ENCODE measurements at places on chromosomes 12 and 14. TPM values are rescaled to one million over a fixed set of nuclear protein-coding genes. Genes with fewer than 3 reads are reported as not detected.

TAS2R14 gene
- 8.5 TPM for total RNA-seq

B4GALNT3 gene
- total RNA-seq: 3.8 TPM

OR4E2 gene
- total RNA-seq: not detected

RNU6-8 gene
- not detected for total RNA-seq

MNAT1 gene
- total RNA-seq: 4.4 TPM

CLEC1A gene
- total RNA-seq: 5.3 TPM

MIPOL1 gene
- total RNA-seq: 35.3 TPM

BRF1 gene
- 59.4 TPM for total RNA-seq

RNASE7 gene
- not detected for total RNA-seq

KRT83 gene
- total RNA-seq: not detected

MMP14 gene
- total RNA-seq: 137 TPM

MYF5 gene
- not detected for total RNA-seq

CCNB1IP1 gene
- 61.6 TPM for total RNA-seq

CDC42BPB gene
- total RNA-seq: 97.9 TPM

KRT82 gene
- not detected for total RNA-seq

DUSP16 gene
- 46.0 TPM for total RNA-seq

DNA sequence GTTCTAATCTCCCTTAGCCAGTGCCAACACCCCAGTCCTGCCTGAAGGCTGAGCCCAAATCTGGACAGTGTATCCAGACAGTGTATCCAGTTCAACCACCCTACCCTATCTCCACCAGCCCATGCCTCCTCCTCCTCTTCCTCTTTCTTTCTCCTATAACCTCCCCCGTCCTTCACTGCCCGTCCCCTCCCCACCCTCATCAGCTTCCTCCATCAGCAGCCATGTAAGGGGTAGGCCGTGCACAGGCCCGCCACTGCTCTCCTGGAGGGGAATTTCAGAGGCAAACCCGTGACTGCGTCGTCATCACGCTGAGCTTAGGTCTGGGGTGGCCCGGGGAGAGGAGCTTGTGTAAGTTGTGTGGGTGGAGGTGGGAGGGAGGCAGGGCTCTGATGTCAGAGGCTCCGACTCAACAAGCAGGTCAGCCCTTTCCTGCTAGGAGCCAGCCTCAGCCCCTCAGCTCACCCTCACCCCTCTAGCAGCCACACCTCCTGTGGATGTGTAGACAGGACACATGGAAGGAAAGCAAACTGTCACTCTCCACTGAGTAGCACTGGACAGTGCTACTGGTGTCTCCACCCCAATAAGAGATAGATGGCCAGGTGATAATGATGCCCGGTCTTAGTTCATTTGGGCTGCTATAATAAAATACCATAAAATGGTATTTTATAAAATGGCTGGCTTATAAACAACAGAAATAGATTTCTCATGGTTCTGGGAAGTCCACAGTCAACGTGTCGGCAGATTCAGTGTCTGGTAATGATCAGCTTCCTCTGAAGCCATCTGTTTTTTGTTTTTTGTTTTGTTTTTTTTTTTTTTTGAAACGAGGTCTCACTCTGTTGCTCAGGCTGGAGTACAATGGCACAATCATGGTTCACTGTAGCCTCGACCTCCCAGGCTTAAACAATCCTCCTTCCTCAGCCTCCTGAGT is 50.5 kb downstream of the IRF2BPL start:
- DNase-seq: peak; percentile 83

DNA sequence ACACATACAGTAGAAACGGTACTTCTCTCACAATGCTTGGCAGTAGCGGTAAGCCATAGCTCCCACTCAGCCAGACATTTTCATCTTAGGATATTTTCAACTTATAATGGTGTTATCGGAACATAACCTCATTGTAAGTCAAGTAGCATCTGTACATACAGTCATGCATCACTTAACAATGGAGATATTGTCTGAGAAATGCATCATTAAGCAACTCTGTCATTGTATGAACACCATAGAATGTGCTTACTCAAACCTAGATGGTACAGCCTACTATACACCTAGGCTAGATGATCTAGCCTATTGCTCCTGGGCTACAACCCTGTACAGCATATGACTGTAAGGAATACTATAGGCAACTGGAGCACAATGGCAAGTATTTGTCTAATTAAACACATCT is 40.8 kb downstream of the RPS6KA5 start:
- no peak for DNase-seq

DNA sequence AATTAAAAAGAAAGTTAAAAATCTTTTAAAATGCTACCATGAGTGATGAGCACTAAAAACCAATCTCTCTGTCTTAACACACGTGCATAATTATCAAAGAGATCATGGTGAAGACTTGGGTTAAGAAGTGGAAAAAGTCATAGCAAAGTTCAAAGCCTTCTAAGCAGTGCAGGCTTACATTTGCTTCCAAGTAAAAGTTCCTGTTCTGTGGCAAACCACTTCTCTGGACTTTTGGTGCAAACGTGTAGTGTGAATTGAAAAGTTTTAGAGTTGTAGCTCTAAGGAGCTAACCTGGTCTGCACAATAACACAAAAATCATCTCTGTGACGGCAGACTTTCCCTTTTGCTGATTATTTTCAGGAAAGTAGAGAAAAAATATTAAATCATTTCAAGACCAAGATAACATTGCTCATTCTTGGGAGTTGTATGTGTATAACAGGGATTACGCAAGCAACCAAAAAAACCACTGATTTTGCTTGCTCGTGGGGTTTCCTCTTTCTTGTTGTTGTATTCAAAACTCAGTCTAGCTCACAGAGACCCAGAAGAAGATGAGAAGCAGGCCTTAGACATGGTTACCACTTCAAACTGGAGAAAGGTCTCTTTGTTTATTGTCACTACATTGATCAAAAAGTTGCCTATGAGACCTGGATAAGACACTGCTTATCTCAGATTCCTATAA is 2.3 kb upstream of the GLIPR1 start:
- no peak for DNase-seq

DNA sequence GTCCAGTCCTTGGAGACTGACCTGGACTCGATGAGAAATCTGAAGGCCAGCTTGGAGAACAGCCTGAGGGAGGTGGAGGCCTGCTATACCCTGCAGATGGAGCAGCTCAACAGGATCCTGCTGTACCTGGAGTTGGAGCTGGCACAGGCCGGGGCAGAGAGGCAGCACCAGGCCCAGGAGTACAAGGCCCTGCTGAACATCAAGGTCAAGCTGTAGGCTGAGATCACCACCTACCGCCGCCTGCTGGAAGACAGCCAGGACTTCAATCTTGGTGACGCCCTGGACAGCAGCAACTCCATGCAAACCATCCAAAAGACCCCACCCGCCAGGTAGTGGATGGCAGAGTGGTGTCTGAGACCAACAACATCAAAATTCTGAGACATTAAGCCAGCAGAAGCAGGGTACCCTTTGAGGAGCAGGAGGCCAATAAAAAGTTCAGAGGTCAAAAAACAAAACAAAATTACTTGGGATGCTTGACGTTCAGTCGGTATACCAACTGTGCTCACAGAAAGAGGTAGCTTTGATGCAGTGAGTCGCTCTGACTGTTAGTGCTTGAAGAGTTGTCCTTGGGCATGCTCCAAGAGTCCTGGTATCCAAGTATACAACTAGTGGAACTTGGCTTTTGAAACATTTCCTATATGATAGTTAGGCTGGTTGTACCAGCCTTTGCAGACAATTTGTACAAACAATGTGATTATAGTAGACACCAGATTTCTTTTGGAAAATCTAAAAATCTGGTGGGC is 4.8 kb downstream of the MED6 start:
- no peak for DNase-seq

GRCh38 chr12:79688376-79689060 is 2.2 kb downstream of the PAWR start:
- DNase-seq: no peak

DNA sequence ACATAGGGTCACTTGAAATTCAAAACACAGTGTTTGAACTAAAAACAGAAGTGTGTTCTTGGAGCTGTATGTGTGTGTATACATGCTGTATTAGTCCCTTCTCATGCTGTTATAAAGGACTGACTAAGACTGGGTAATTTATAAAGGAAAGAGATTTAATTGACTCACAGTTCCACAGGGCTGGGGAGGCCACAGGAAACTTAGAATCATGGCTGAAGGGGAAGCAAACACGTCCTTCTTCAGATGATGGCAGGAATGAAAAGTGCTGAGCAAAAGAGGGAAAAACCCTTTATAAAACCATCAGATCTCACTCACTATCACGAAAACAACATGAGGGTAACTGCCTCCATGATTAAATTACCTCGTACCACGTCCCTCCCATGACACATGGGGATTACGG is 224.1 kb downstream of the BCAT1 start:
- DNase-seq: no peak

DNA sequence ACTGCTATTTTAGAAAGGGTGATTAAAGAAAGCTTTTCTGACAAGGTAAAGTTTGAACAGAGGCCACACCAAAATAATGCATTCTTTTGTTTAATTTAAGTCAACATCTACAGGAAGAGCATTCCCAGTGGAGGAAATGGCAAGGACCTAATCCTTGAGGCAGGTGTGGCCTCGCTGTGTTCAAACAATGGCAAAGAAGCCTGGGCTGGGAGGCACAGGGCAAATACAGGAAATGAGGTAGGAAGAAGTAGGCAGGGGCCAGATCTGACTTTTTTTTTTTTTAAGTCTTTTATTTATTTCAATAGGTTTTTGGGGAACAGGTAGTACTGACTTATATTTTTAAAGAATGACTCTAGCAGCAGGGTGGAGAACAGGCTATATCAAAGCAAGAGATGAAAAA is 53.5 kb downstream of the ARMH4 start:
- DNase-seq: peak; percentile 41

- DNase-seq: no peak
These were observed 4.7 kb downstream of the HHIPL1 start for GRCh38 chr14:99649643-99650042.

GRCh38 chr12:65881348-65881961 is 57.2 kb downstream of the HMGA2 start:
- DNase-seq: peak; percentile 49

GRCh38 chr12:64506955-64507354 is 55.0 kb downstream of the TBK1 start:
- DNase-seq: no peak

GRCh38 chr14:55893705-55894104 is 224.5 kb upstream of the PELI2 start:
- DNase-seq: no peak

- DNase-seq: no peak
These were observed 926 bp upstream of the CMKLR1 start for GRCh38 chr12:108340037-108340436.

- no peak for DNase-seq
These were observed 62.7 kb upstream of the OR10AD1 start for GRCh38 chr12:48265777-48266176.

GRCh38 chr14:72688990-72689671 is 204.8 kb downstream of the DPF3 start:
- DNase-seq: no peak

DNA sequence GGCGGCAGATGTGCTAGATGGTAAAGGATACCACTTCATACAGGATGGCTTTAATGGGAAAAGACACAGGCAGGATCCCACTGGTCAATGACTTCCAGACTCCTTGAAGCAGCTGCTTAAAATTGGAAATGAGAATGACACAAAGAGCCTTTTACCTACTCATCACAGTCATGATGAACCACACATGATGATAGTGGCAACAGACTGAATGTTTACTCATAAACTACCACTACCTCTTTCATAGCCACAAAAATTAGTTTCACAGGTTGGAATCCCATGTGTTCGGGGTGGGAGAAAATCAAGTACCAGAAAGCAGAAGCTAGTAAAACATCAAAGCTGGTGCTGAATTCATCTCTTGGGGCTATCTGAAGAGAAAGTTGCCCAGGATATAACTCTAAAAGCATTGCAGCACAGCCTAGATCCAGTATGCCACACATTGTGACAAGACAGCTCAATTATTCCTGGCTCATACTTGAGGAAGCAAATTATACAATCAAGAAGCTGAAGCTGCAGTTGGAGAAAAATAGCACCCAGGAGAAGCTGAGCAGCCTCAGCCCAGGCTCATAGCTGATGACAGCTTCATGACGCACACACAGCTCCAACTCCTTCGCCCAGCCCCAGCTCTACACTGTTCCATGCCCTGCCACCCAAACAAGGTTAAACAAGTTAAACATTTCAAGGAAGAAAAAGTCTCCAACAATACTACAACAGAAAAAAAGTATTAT is 29.0 kb upstream of the C12orf50 start:
- no peak for DNase-seq

DNA sequence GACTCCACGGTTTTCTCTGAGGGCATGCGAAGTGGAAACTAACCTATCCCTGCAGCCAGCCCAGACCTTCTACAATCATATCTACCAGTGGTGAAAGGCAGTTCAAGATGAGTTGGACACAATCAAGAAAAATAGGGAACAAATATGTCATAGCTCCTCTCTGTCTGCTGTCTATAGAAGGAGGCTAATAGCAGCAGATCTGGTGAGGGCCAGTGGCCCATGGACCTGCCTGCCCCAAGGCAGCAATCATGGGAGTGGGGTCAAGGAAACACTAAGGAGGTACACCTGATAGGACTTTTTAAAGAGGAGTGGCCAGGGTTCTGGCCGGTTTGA is 149.5 kb downstream of the PRKCH start:
- DNase-seq: no peak

GRCh38 chr12:117072106-117072505 is 27.1 kb downstream of the TESC start:
- no peak for DNase-seq

GRCh38 chr14:79050787-79051727 is 880.9 kb downstream of the NRXN3 start:
- no peak for DNase-seq

GRCh38 chr12:6038160-6038559 is 86.3 kb downstream of the VWF start:
- no peak for DNase-seq

- no peak for DNase-seq
These were observed 124.1 kb downstream of the STXBP6 start for GRCh38 chr14:24925771-24926374.

GRCh38 chr12:106774808-106775524 is 484 bp downstream of the RIC8B start:
- DNase-seq: no peak

DNA sequence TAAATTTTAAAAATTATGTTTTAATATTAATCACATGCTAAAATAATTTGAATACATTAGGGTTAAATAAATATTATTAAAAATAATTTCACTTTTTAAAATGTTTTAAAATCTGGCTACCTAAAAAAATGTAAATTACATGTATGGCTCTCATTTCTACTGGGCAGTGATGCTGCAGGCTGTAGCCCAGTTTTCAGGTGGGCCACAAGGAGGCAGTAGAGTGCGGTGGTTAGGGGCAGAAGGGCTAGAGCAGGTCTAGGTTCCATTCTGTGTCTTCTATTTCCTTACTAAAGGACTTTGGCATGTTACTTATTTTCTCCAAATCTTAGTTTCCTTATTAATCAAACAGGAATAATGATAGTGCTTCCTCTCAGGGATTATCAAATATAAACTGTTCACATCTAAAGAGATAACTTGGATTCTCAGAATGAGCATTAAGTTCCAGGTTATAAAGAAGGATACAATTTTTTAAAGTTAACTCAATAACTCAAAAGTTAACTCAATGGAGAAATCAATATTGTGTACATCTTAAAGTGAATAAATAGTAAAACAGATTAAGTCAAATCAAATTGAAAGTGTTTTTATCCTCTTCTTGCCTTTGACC is 54.9 kb upstream of the OVCH1 start:
- DNase-seq: peak; percentile 52
